ENCODE measurements at places on chromosomes 5 and 9. TPM values are rescaled to one million over a fixed set of nuclear protein-coding genes. Genes with fewer than 3 reads are reported as not detected.

- DNase-seq = no peak
Observed at GRCh38 chr9:7784472-7784871, 15.1 kb downstream of the DMAC1 start.

DNA sequence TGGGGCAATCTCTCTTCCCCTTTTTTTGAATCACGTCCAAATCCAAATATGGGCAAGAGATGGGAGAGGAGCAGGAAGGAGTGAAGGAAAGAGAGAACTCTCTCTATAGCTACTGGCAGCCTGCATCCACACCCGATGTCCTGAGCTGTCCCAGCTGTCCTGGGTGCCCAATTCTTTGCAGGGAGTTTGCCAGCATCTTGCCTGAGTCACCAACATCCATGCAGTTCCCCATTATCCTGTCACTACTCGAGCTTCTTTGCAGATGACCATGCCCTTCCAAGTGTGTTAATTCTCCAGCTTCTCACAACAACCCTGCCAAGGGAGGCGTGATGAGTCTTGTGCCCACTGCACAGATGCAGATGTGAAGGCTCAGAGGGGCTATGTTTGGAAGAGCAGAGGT is 127.1 kb downstream of the NSG2 start:
- no peak for DNase-seq

- no peak for DNase-seq
Observed at GRCh38 chr5:95884511-95884910, 62.0 kb upstream of the GLRX start.

- DNase-seq = no peak
Observed at GRCh38 chr9:97954550-97954989, 16.6 kb upstream of the HEMGN start.

Gene IL3
- not detected for total RNA-seq

Gene C5orf34
- 0.19 TPM for total RNA-seq
